ENCODE measurements at places on chromosomes 3 and 15.

- DNase-seq, result peak; percentile 69
Observed at GRCh38 chr3:137105277-137105977, 147.6 kb downstream of the IL20RB start.

GRCh38 chr15:101138913-101139880 is 112.7 kb downstream of the CHSY1 start:
- no peak for DNase-seq

- no peak for DNase-seq
Observed at GRCh38 chr3:168881804-168882203, 781.7 kb downstream of the MECOM start.

- DNase-seq, result no peak
Observed at GRCh38 chr3:155302481-155302880, 9.0 kb upstream of the STRIT1 start.

- no peak for DNase-seq
Observed at GRCh38 chr3:4826237-4827100, 152.8 kb upstream of the BHLHE40 start.

GRCh38 chr3:188212308-188212969 is 58.5 kb downstream of the LPP start:
- DNase-seq, result no peak

- DNase-seq, result peak; percentile 82
Observed at GRCh38 chr15:37034835-37035748, 65.3 kb downstream of the MEIS2 start.

GRCh38 chr3:27859821-27860220 is 137.7 kb upstream of the EOMES start:
- no peak for DNase-seq

DNA sequence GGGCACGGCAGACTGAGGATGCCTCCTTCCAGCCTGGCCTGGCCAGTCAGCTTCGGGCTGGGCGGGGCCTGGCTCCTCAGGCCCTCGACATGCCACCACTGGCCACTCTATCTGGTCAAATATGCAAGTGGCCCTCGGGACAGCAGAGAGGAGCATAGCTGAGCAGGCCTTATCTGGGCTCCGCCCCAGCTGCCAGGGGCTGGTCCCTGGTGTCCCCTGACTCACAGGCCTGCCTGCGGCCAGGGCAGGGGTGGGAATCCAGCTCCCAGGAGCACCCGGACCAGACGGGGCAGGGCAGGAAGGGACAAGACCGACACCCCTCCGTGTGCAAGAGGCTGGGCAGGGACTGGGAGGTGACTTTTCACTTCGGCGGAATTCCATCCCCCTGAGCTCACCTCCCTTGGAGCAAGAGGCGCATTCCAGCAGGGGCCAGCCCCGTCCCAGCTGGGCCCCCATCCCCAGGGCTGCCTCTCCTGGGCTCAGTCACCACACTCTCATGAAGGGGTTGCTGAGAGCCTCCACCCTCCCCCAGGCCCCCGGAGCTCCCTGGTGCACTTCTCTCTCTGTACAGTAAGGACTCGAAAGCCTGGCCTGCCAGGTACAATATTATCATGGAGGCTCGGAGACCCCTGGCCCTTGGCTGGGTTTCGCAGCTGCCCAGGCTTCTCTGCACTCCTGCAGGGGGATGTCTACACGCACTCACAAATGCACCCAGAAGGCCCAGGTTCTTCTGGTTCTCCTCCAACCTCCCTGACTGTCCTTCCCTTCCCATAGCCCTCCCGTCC is 29.5 kb downstream of the WNT7A start:
- no peak for DNase-seq

- DNase-seq, result peak; percentile 66
Observed at GRCh38 chr15:60555291-60555690, 76.3 kb upstream of the ICE2 start.

DNA sequence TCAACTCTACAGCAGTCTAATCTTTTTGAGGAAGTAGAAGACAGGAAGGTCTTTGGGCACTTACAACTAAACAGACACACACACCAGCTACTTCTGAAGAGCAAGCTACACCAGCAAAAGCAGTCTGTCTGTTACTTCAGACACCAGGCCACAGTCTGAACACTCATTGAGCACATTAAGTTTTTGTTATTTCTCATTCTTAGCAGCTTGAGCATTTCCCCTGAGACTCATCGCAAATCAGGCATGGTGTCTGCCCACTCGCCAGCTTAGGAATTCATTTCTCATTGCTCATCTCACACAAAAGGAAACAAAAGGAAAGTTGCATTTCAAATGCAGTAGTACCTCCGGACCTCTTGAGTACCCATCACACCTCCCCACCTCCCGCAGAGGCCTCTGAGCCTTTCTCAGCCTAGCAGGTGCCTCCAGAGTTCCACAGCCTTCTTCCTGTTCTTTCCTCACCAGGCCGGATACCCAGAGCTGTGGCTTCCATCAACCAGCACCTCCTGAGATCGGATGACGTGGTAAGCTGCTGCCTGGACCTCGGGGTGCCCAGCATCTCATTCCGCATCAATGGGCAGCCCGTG is 302.0 kb downstream of the RYR3 start:
- DNase-seq, result no peak

- DNase-seq, result no peak
Observed at GRCh38 chr15:29934251-29934650, 112.0 kb upstream of the TJP1 start.

DNA sequence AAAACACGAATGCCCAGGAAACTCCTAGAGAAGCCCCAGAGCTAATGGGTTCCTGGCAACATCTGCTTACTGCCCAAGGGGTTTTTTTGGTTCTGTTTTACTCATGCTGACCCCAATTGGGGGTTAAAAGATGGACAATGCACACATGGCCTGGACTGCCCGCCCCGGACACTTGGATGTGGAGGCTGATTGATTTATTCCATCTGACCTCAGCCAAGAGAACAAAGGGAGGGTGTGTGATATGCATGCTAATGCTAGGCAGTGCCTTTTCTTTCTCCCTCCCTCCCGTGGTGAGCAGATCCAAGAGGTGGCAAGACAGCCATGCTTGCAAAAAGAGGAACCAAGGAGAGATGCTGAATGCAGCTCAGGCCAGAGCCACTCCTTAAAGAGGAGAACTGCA is 3.3 kb upstream of the LRTM1 start:
- no peak for DNase-seq

DNA sequence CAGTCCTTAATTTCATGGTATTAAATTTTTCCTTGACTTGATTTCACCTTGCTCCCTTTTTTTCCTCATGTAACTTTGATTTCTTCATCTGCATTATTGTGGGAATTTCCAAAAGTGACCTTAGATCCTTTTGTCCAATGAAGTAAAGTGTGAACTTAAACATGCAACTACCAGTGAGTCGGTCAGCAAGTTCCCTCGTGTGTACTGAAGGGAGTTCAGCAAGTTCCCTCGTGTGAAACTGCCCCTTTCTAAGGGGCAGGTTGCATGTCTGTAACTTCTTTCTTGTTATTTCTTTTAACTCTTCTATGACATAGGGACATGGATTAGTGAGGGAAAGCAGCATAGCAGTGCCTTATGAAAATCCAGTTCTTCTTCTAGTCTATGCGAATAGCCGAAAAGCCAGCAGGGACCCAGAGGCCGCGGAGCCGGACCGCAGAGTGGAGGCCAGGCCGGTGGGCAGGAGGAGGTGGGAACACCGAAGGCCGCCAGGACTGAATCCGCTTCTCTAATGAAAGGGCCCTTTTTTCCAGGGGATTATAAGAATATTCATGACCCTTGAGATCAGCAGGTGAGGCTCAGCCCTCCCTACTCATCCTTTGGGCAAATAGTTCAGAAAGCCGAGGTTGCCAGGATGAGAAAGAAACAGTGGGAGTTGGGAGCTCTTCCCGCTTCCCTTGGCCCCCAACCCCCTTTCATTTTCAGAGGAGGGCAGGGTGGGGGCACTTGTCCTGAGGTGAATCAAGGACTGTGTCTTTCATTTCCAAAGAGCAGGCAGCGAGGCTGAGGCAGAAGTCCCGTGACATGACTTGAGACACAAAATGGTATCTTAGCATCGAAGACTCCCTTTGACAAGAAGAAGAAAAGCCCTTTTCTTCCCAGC is 117.5 kb downstream of the OPA1 start:
- DNase-seq, result no peak

DNA sequence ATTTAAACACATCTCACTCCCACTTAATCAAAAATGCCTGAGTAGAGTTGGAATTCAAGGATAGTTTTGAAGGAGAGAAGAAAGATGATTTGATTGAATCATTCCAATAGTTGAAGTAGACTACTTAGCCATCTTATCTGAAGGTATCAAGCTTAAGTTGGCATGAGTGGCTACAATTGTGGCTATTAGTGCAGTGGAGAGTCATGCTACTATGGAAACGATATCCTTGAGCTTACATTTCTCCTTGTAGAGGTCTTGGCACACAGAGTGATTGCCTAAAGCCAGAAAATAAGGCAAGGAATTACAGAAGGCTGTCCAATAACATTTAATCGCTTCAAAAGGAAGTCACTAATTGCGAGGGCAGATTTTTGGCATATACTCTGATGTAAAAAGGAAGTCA is 1022.7 kb downstream of the IGSF11 start:
- DNase-seq, result no peak

GRCh38 chr15:76078285-76078877 is 18.6 kb downstream of the TMEM266 start:
- DNase-seq, result no peak

DNA sequence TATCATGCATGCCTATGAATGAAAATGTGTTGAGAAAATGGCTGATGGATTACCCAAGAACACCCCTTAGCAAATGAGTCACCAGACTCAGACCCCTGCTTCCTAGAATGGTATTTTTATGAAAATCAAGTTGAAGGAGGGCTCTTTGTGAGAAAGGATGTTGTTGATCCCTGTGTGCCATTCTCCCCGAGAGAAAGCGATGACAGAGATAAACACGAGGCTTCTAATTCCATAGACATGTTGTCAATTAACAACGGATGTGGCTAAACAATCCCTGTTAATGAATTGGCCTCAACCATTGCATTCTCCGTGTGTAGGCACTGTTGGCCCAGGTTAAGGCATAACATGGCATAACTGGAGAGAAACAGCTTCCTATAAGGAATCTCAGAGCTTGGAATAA is 5.8 kb upstream of the OXTR start:
- DNase-seq, result no peak

DNA sequence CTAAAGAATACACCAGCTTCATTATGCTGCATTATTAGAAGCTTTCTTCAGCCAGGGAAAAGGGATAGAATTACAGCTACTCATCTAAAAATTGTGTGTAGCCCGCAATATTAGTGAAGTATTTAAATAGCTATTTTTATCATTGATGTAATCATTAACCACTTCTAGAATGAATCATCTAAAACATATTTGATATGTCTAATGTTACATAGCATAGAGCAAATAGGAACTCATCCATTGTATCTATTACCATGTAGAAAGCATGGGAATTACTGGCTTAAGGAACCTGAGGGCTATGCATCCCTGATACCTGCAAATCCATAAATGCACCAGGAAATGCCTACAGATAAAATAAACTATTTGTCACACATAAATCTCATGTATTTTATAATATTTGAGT is 54.5 kb upstream of the VGLL3 start:
- no peak for DNase-seq

DNA sequence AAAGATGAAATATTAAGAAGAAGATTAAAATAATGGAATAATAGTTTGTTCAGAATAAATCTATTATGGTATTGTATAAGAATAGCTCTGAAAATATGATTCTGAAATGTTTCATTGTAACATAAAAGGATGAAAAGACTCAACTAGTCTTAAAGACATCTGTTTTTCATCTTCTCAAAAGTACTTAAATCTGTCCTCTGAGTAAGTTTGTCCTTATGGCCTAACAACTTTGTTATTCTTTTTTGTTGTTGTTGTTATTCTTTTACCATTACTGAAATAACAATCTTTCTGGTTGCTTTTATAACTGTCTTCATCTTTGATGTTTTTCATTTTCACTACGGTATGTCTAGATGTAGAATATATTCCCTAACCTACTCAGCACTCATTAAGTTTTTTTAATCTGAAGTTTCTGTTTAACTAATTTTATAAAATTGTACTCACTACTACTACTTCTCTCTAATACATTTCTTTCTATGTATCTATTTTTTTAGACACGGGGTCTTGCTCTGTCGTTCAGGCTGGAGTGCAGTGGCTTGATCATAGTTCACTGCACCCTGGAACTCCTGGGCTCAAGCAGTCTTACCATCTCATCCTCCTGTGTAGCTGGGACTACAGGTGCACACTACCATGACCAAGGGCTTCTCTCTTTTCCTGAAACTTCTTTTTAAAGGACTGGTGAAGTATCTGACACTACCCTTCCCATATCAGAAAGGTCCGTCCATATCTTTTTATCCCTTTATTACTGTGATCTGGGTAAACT is 240.7 kb downstream of the PCCB start:
- no peak for DNase-seq

GRCh38 chr15:25175033-25175788 is 220.4 kb downstream of the SNRPN start:
- DNase-seq, result no peak

DNA sequence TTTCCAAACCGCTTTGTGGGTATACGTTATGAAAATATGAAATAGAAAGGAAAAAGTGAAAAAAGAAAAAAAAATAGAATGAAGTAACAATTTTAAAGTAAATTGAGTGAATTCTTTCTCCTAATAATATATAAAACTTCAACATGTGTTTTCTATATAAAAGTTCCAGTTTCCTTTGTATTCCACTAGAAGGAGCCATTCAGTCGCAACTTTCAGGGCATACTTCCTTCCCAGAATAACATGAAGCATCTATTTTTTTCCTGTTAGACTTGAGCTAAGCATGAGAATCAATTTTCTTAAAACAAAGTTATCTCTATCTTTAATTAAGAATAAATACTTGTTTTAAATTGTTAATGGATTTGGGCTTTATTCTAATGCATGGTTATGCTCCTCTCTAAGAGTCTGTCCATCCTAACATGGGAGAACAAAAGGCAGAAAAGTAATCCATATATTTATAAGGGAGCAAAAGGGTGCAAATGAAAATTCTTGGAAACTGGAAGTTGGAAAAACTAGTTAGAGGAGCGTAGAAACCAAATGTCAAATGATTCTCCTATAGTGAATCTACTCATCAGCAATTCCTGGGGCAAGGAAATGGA is 16.0 kb upstream of the VGLL3 start:
- no peak for DNase-seq

- DNase-seq, result no peak
Observed at GRCh38 chr3:145951441-145951840, 209.5 kb downstream of the PLOD2 start.

- DNase-seq, result no peak
Observed at GRCh38 chr3:162338514-162338913, 841.9 kb downstream of the OTOL1 start.

All from COR-L47 (cell line).